ENCODE measurements at places on chromosomes 16 and 17.
A peak's percentile ranks its signal among the peaks of the same experiment; 100 is the strongest.

DNA sequence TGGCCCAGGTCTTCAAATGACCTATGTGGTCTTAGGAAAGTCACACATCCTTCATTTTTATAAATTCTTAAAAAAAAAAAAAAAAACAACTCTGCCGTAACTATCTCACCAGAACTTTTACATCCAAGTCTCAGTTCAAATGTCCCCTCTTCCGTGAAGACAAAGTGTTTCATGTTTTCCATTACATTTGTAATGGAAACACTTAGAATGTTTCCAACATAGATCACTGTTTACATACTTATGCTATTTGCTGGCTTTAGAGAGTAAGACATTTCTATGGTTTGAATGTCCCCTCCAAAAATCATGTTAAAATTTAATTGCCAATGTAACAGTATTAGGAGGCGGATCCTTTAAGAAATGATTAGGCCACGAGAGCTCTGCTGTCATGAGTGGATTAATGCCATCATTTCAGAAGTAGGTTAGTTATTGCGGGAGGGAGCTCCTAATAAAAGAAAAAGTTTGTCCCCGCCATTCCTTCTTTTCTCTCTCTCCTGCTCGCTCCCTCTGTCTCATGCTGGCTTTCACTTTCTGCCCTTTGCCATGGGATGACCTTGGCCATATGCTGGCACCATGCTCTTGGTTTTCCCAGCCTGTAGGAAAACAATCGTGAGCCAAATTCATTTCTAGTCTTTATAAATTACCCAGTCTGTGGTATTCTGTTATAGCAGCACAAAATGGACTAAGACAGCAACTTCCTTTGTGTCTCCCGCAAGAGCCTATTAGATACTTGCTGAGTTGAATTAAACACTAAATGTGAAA, 887.8 kb upstream of the SOX9 start:
- no peak for DNase-seq

GRCh38 chr16:55240888-55241287, 83.1 kb upstream of the IRX6 start:
- DNase-seq, result no peak

DNA sequence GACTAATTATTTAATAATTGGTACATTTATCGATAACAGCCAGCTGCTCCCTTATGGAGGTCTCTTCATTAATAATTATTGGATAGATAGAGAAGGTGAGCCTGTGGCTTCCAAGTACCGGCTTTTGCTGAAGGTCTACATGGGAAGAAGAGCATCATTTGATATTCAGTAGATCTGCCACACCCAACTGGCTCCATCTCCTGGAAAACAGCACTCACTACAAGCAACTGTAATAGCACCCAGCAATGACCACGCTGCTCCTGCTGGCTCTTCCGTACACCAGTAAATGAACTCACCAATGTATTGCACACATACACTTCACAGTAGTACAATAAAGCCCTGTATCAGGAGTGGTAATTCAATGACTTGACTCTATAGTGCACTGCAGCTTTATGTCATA, 19.5 kb downstream of the MARVELD3 start:
- DNase-seq, result peak; percentile 19

DNA sequence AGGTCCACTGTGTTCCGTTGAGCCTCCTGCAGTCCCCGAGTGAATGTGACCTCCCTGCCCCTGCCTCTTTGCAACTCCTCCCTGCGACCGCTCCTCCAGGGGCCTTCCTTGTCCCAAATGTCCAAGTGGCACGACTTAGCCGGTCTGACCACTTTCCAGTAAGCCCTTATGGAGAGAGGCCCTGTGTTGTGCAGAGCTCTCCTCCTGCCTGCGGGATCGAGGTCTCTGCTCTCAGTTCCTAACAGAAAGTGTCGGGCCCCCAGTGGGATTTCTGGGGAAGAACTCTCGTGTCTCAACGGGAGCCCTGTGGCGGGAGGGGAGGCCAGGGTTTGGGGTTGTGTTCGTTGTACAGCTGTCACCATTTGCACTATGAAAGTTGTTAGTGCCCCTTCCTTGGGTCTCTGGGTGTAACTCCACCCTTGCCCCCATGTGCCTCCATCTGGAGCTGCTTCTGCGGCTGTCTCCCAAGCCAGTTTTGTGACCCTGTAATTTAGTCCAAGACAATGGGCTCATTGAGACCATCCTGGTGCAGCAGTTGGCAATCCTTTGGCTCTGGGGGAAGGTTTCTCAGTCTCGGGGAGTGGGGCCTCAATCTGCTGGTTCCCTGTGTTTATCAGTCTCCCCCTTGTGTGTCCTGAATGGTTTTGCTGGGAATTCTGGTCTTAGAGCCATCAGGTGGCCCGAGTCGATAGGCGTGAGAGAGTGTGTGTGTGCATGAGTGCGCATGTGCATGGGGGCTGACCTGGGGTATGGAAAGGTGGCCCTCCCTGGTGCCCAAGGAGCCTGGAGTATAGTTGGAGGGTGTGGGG, 234.5 kb downstream of the SEC14L1 start:
- DNase-seq, result no peak

DNA sequence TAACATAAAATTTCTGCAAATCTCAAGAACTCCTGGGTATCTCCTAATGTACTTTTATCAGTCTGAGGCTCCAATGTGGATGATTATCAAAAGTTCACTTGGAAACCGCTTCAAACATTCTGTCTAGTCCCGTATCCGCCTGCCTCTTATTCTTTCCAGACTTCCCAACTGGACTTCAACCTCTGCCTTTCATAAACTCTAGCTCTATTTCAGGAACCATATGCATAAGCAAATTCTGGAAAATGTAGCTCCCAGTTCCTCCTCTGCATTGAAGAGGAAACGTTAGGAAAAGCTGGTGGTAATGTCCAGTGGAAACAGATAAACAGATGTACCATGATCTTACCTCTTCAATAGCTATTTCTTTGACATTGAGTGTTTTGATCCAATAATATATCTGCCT, 285.0 kb downstream of the KCNJ2 start:
- no peak for DNase-seq

DNA sequence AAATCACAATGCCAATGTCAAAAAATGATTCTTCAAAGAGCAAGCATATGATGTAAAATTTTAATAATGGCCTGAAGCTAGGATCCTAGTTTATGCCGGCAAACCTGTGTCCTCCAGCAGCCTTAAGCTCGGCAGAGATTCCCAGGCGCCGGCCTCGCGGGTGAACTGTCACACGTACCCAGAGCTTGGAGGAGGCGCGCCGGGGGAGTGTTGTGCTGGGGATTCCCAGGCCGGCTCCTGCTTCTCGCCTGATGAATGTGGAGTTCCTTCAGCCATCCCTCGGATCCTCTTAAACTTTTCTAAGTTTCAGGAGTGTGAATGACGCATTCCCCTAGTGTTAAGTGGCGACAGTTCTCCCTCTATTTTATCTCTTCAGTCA, 19.1 kb upstream of the NTN1 start:
- no peak for DNase-seq

DNA sequence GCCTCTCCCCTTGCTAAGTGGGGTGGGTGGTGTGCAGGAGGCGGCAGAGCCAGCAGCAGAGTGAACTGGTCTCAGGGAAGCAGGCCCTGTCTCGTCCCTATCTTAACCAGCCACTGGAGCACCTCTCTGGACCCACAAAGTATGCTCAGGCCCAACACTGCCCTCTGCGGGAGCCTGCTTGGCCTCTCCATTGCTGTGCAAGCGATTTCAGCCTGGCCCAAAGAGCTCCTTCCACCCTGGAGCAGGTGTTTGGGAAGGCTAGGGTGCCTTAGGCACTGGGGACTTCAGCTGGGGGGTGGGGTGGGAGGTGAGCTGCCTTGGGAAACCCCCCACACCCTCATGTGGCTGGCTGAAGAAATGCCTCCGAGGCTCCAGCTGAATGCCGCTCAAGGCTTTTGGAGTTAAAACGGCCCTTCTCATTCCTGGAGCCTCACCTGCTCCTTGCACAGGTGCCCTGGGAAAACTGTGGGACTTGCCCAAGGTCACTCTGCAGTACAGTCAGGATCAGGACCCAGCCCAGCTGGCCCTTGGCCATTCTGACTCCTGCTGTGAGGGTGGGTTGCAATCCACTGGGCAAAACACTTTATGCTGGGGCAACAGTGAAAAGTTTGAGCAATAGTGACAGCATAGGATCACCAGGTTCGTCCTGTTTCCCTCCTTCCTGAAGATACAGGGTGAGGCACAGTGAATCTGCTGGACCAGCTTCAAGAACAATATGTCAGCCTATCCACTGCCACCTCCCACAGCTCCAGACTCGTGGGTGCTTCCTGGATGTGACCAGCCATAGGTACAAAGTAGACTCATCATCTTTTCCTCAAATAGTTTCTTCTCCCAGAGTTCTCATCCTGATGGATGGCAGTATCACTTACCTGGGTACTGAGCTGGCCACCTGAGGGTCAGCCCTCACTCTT, 5.9 kb upstream of the UBE2O start:
- peak; percentile 78 for DNase-seq

GRCh38 chr17:40520991-40521453, 19.6 kb upstream of the TNS4 start:
- no peak for DNase-seq

DNA sequence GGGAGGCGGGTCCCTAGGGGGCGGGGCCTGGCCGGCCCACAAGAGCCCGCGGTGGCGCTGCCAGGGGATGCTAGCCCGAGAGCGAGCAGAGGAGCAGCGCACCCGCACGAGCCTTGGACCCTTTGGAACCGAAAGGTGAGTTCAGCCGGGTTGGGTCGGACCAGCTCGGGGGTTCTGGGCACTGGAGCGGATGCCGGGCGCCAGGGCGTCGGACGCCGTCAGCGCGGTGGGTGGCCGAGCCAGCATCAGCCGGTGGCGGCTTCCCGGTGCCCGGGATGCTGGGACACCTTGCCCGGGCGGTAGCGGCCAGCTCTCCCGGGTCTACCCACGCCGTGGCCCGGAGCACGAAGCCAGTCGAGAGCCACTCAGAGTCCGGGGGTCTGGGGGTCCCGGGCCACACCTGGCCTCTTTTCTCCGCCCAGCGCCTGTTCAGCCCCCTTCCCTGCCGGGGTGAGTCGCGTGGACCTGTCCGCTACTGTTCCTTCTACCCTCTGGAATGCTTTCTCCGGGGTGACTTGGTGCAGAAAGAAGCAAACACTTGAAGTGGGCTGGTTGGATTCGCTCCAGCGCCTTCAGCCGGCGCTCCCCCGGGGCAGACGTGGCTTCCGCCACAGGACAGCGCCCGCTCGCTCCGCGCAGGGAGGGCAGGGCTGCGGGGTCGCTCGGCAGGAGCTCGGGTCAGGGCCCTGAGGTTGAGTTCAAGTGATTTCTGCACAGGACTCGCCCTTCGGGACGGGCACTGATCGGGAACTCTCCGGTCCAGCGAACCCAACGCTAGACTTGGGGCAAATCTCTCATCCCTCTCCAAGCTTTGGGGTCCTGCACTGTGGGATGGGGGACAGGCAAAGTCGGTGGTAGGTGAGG, at the start of gene SCNN1G:
Gene SCNN1G (plus strand): TSS at position 67 of the 864 bp plus-strand sequence. CDS start 3,527 bp downstream, outside the sequence.
- no peak for DNase-seq

DNA sequence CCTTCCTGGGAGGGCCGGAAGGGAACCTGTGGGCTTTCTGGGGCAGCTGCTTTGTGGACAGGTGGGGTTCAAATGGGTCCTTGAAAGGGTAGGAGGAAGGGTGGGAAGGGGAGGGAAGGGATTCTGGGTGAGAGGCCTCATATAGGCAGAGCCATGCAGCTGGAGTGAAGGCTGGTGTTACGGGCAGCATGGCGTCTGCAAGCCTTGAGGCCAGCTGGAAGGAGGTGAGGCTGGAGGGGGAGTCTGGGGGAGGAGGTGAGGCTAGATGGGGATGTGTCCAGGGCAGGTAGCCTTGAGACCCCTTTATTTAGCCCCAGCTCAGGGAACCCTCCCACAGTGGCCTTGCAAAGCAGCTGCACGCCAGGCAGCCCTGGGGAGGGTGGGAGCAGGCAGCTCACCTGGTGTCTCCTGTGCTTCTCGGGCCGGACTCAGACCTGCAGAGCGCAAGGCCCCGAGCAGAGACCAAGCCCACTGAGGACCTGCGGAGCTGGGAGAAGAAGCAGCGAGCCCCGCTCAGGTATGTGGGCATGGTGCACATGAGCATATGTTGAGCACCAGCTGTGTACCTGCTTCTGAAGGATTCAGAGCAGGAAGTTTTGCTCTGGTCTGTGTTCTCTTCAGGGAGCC, 50.6 kb downstream of the SNX20 start:
- DNase-seq, result no peak

DNA sequence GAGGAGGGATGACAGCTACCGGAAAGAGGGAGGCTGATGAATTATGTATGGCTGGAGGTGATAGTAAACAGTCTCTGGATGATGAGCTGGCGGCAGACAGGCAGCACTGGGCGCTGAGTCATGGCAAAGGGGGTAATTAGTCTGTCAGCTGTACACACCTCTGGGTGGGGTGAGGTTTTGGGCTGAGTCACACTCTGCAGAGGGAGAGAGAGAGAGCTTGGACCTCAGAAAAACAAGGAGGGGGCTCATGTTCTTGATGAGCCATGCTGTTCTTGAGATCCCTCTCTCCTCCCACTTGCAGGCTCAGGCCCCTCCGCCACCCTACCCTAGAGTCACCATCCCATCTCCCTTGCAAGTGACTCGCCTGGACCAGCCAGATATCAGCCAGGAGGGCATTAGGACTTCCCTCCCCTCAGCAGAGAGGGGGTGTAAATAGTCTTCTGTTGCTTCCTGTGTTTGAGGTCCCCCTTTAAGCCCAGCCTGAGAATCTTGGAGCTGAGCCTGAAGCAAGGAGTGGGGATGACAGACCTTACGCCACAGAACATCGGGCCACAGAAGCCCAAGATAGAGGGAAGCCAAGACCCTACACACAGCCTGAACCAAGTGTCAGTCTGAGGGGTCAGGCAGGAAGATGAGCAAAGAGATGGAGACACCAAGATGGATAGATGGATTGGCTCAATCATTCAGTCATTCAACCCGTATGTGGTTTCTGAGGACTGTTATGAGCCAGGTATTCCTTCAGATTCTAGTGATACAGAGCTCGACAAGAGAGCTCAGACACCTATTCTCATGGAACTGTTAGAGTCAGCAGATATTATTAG, 383.2 kb upstream of the CCL2 start:
- DNase-seq, result peak; percentile 98

GRCh38 chr16:66639091-66639885, 34.8 kb downstream of the CMTM3 start:
- no peak for DNase-seq

GRCh38 chr17:4161967-4162305, 18.9 kb downstream of the CYB5D2 start:
- no peak for DNase-seq

GRCh38 chr16:13552062-13552959, 367.6 kb upstream of the ERCC4 start:
- no peak for DNase-seq

GRCh38 chr16:67252609-67253497, 4.1 kb downstream of the SLC9A5 start:
- DNase-seq, result no peak

- no peak for DNase-seq
These were observed 13.9 kb upstream of the MLLT6 start for GRCh38 chr17:38691154-38691553.

- no peak for DNase-seq
These were observed 196.0 kb downstream of the RBFOX3 start for GRCh38 chr17:79414793-79415211.

GRCh38 chr17:38868817-38869525, 887 bp upstream of the LASP1 start:
- DNase-seq, result peak; percentile 77

DNA sequence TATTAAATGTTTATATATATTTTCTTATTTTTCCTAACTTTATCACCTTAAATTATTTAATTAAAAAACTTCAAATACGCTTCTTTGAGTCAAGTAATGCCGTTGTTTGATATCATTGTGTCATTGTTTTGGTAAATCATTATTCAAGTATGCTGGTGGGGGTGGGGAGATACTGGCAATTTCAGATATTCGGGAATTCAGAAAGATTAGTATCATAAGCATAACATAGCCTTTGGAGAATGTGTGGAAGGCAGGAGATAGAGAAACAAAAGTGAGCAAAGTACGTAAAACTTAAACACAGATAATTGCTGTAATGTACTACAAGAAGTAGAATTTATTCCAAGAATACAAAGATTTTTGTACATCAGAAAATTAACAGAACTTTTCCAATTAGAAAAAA, 49.8 kb downstream of the TANC2 start:
- no peak for DNase-seq

Data from hematopoietic multipotent progenitor cell treated with erythropoietin and hydrocortisone succinate and interleukin-3 and kit ligand, for 17 days (in vitro differentiated cells).